ENCODE measurements at places on chromosomes 16 and 17. TPM values are rescaled to one million over a fixed set of nuclear protein-coding genes. Genes with fewer than 3 reads are reported as not detected.

Gene ENGASE
- 15.7 TPM for total RNA-seq

Gene BOLA2B
- total RNA-seq, result 96.4 TPM

Gene LRRC46
- 0.29 TPM for total RNA-seq

Gene PIMREG
- total RNA-seq, result 16.2 TPM

Gene BAIAP3
- total RNA-seq, result 0.67 TPM

Gene CDH13
- total RNA-seq, result 235 TPM

Gene EVPL
- total RNA-seq, result not detected

Gene PHAF1
- 14.7 TPM for total RNA-seq

Gene TTYH2
- total RNA-seq, result 2.1 TPM

Gene PHLPP2
- 6.9 TPM for total RNA-seq

Gene LLGL1
- 43.4 TPM for total RNA-seq

Gene MMP15
- 20.5 TPM for total RNA-seq
